ENCODE measurements at places on chromosomes 7 and 10. TPM values are rescaled to one million over a fixed set of nuclear protein-coding genes. Genes with fewer than 3 reads are reported as not detected.

- DNase-seq = no peak
Observed at GRCh38 chr7:117110480-117111315, 157.4 kb downstream of the ST7 start.

- DNase-seq = no peak
Observed at GRCh38 chr7:14288701-14289100, 299.2 kb upstream of the ETV1 start.

DNA sequence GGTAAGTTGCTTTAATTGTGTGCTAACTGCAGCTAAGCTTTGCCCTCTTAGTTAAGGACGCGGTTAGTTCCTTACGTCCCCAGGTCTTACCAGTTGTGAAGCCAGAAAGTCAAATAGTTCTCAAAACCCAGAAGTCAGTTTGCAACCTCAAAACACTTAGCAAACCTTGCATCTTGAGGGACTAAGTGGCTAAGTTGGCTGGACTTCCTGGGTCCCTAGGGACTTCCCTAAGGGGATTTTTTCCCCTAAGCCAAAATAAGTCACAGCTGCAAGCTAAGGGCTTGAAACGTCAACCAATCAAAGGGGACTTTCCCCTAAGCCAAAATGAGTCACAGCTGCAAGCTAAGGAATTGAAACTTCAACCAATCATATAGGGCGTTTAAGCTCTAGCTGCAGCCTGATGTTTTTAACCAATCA, 36.2 kb upstream of the HECW1 start:
- peak; percentile 13 for DNase-seq

DNA sequence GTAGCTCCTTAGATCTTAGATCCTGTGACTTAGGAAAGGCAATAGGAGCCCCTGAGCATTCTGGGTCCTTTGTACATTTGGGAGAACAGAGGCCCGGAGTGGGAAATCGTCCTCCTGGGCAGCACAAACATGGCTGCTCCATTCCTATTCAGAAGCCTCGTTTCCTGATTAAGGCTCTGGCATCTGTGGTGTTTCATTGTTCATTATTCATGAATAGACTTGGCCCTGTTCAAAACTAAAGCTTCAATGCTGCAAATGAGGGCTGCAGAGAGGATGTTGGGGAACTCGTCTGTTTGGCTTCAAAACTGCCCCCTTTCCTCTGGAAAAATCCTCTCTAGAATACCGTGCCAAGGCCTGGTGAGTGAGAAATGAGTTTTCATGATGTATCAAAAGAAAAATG, 3.4 kb upstream of the HTRA1 start:
- DNase-seq = no peak

The CAPZA2 gene
- 174 TPM for total RNA-seq

DNA sequence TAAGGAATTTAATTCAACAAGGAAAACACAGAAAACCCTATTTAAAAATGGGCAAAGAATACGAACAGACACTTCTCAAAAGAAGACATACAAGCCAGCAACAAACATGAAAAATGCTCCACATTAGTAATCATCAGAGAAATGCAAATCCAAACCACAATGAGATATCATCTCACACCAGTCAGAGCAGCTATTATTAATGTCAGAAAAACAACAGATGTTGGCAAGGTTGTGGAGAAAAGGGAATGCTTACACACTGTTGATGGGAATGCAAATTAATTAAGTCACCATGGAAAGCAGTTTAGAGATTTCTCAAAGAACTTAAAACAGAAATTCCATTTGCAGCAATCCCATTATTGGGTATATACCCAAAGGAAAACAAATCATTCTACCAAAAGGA, 55.2 kb downstream of the GCC1 start:
- peak; percentile 10 for DNase-seq

DNA sequence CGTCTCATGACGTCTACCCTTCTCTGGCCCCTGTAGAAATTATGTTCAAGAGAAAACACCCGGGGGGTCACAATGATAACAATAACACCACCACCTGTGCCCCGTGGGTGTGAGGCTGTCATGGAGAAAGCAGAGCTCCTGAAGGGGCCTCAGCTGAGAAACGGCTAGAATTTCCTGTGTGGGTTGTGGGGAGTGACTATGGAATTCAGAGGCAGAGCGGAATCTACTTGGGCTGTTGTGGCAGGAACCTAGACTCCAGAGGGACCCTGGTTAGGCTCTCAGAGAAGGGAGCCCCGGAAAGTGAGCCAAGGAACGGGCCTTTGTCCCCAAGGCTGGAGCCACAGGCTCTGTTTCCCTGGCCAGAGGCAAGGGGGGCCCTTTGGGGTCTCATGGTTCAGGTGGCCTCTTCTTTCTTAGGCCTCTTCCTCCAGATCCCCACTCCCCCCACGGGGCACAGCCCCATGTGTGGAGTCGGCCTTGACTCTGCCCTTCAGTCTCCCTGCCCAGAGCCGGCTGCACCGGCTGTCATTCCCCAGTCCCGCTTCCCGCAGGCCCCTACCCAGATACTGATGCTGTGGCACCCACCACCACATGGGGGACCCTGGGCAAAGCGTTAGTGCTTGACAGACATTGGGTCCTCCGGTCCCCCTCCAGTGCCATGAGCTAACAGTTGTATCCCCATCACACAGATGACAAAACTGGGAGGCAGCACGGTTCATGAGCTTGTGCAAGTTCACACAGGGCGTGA, 6.5 kb upstream of the GIMAP8 start:
- no peak for DNase-seq

DNA sequence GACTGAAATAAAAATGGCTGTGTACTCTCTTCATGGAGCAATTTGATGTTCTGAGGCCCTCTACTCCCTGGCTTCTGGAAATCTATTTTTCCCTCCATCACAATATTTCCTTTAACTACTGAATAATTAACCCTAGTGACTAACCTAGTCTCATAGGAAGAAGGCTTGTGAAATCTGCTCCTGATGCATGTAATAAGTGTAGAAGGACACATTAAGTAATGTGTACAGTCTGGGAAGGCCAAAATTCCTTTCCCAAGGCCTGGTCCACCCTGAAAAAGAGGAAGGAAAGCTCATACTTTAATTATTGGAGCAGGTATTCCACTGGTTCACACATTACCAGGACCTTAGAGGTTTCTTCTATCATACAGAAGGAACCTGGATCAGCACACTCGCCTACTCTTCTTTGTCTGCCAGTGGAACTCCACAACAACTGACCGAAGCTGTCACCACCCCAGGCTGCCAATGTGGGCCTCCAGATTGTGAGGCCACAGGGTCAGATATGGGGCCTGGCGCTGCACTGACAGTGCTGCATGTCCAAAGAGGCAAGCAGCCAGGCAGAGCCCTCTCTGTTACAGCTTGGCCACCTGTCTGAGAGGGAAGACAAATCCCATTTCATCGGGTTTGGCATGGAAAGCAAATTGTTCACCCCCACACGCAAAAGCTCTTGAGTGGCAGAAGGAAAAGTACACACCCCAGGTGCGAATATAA, 54.4 kb upstream of the FAM133B start:
- DNase-seq = peak; percentile 52

DNA sequence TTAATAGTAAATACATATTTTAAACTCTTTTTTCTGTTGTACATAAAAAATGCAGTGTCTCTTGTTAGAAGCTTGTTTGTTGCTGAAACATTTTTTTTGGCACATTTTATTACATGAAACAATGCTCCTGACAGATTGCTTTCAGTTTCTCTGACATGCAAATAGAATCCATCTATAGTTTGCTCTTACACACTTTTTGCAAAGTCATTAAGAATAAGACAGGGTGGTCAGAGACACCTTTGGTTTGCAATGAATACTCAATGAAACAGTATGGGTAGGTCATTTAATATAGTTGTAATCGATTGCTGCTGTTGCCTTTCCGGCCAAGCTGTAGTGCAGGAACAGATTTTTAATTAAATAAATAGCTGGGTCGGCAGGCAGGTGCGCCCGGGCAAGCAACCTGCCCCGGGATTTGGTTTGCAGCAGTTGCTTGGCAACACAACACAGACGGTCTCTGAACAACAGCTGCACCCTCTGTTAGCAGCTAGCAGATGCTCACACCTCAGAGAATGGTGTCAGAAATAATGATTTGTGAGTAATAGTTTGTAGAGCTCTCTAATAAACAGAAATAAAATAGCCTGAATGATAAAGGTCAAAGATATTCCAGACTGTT, 115.7 kb upstream of the CACNA2D1 start:
- peak; percentile 86 for DNase-seq
